PC-9 (cell line): ENCODE measurements at places on chromosomes 7 and 10.
A peak's percentile ranks its signal among the peaks of the same experiment; 100 is the strongest.

DNA sequence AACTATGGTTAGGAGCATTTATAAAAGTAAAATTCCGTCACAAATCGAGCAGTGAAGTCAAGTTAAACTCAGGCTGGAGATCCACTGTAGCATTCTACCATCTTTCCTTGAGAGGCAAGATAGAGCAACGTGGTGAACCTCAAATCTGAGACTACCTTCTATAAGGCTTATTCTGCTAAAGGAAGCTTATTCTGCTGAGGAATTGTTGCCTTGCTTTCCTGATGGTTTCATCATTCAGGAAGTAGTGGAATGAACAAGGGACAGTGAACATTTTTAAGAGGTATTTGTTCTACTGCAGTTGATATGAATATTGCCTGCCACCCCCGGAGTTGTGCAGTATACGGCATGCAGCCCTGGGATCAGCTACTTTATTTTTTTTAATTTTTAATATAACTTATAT lies 170.8 kb downstream of the VPS50 start:
- H3K4me1 ChIP-seq: no peaks in the 10 kb centered on the region
- H3K27ac ChIP-seq: no peak overlapping the region
- no peak overlapping the region for H3K4me3 ChIP-seq
- H3K36me3 ChIP-seq: no peaks in the 10 kb centered on the region
- no peak for DNase-seq
- no peaks in the 10 kb centered on the region for H3K27me3 ChIP-seq

DNA sequence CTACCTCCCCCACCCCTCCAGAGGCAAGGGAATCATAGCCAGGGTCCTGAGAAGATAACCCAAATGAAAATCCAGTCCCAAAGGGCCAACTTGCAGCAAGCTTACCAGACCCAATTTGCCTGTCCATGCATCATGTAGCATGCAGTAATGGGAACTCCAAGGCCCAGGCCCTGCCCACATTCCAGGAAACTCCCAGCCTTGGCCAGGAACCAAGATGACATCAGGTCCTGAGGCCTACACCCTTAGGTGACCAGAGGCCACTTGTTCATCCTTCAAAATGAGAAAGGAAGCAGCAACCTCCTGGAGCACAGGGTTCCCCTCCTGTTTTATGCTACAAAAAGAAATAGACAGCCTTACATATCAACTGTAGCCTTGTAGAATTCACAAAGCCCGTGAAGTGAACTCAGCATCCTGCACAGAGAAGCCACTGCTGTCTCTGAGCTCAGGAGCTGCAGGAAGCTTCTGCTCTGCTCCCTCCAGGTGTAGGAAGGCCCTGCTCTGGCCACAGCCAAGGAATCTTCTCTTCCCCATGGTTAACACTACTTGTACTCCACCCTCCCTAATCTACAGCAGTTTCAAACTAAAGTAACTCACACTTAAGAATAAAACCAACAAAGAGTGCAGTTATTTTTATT lies 30.3 kb upstream of the GRB10 start:
- H3K4me3 ChIP-seq: no peak overlapping the region
- H3K27me3 ChIP-seq: no peaks in the 10 kb centered on the region
- peak; percentile 87 for DNase-seq

- DNase-seq: no peak
- no peaks in the 10 kb centered on the region for H3K27me3 ChIP-seq
- H3K4me1 ChIP-seq: peaks cover 7% of the 10 kb centered on the region; the same call in 1 of the 2 replicates
- no peak overlapping the region for H3K27ac ChIP-seq
- H3K36me3 ChIP-seq: no peaks in the 10 kb centered on the region
These were observed 147.9 kb upstream of the FRMD4A start for GRCh38 chr10:14478604-14479003.

- H3K36me3 ChIP-seq: no peaks in the 10 kb centered on the region
- no peaks in the 10 kb centered on the region for H3K27me3 ChIP-seq
- DNase-seq: no peak
- no peak overlapping the region for H3K27ac ChIP-seq
- H3K4me3 ChIP-seq: no peak overlapping the region
These were observed 45.6 kb upstream of the DLG5 start for GRCh38 chr10:77972148-77972547.

- H3K27me3 ChIP-seq: no peaks in the 10 kb centered on the region
- DNase-seq: no peak
- peak overlapping the region; percentile 70; the same call in 1 of the 2 replicates for H3K27ac ChIP-seq
- H3K36me3 ChIP-seq: no peaks in the 10 kb centered on the region
- H3K4me3 ChIP-seq: no peak overlapping the region
- H3K4me1 ChIP-seq: peaks cover 23% of the 10 kb centered on the region
These were observed 509.5 kb downstream of the PLXNA4 start for GRCh38 chr7:132066761-132067171.

DNA sequence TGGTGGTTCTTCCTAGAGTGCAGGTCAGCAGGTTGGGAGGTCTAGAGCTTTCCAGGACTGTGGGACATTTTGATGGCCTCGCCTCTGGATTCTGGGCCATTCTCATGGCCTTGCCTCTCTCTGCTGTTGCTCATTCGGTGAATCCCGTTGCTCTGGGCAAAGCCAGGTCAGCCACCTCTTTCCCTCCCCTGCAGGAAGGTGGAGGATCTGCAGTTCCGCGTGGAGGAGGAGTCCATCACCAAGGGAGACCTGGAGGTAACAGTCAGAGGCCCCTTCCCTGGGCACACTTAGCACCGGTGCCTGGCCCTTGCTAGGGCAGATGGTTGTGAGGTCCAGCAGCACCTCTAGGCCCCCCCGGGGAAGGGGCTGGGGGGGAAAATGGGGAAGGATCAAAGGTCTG lies 74.9 kb downstream of the CLIP2 start:
- H3K4me3 ChIP-seq: no peak overlapping the region
- H3K36me3 ChIP-seq: no peaks in the 10 kb centered on the region
- no peaks in the 10 kb centered on the region for H3K27me3 ChIP-seq
- H3K27ac ChIP-seq: no peak overlapping the region

DNA sequence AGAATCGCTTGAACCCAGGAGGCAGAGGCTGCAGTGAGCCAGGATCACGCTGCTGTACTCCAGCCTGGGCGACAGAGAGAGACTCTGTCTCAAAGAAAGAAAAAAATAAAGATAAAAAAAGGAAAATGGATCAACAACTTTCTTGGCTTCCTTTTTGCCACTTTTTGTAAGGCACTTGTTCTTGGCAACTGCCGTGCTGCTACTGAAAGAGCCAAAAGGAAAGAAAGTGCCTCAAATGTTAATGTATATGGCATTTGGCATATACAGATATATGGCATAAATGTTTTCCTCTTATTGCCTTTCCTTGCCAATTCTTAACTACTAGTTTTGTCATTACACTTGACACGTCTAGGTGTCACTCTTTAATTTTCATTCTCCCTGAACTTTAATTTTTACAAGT lies 393.7 kb upstream of the LRGUK start:
- peaks cover 18% of the 10 kb centered on the region for H3K4me1 ChIP-seq
- no peak overlapping the region for H3K27ac ChIP-seq
- no peak overlapping the region for H3K4me3 ChIP-seq
- no peak for DNase-seq
- H3K27me3 ChIP-seq: no peaks in the 10 kb centered on the region

DNA sequence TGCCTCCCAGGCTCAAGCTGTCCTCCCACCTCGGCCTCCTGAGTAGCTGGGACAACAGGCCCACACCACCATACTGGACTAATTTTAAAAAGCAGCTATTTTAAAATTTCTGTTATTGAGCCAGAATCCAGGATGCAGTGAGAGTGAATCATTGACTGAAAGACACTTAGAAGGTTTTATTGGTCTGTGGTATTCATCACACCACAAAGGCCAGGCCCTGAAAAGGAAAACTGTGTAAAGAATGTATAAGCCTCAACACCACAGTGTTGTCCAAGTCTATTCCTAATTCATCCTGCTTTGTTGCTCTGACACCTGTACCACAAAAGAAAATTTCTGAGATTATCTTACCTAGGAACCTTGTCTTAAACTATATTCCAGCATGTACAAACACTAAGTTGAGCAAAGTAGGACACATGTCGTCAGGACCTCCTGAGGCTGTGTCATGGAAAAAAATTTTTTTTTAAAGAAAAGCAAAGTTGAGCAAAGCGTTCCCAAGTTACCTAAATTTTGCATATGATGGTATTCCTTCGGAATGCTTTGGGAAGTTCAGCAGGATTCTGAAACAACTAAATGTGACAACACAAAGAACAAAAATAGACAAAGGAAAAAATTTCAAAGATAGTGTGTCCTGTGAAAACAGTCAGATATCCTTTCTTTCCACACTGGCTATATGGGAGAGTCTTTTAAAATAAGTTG lies 129.6 kb upstream of the MKLN1 start:
- H3K4me3 ChIP-seq: no peak overlapping the region
- H3K4me1 ChIP-seq: peaks cover 31% of the 10 kb centered on the region
- H3K27me3 ChIP-seq: no peaks in the 10 kb centered on the region
- peak; percentile 59 for DNase-seq
- H3K27ac ChIP-seq: 0 out of 2 replicates have a peak overlapping the region, but pooled peaks have one; percentile 26

DNA sequence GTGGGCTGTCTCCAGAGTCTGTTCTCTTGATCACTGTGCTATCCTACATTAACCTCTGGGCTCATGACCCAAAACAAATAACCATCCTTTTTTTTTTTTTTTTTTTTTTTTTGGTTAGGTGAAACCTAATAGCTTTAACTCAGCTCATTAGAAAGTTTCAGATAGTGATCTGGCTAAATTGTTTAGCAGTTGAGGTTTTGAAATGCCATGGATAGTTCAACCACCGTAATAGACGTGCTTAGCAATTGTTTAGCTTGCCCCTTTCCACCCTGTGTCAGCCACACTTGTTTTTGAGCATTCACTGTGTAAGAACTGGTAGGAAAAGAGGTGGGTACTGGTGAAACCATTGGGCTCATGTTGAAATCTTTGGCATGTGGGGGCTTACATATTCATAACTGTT lies 3.8 kb downstream of the PLCE1 start:
- H3K27ac ChIP-seq: no peak overlapping the region
- no peaks in the 10 kb centered on the region for H3K36me3 ChIP-seq
- peak; percentile 38 for DNase-seq

DNA sequence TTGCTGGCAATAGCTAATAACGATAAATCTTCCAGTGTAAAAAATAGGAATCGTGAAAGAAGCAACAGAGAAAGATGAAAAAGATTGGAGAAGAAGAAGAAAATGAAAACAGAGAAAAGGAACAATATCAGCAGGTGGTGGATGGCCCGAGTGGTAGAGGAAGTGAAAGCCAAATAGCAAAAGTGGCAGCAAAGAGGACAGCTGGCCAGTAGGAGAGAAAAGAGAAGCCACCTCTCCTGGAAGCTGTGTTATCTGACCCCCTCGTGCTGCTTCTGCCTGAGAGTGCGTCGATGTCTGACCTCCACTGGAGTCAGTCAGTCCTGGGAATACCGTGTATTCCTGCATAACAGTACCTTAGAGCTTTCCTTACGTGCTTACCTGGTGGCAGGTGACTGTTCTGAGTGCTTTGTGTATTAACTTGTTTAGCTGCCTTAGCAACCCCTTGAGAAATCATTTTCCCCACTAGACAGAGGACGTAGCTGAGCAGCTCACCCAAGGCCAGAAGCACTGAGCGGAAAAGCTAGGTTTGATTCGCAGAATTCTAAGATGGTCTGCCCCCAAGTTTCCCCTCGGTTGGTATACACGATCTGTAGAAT lies 88.3 kb downstream of the CHN2 start:
- peaks cover 25% of the 10 kb centered on the region for H3K4me1 ChIP-seq
- no peak for DNase-seq
- H3K27me3 ChIP-seq: 0 out of 2 replicates have a peak, but pooled peaks cover 12% of the 10 kb centered on the region
- no peaks in the 10 kb centered on the region for H3K36me3 ChIP-seq
- no peak overlapping the region for H3K27ac ChIP-seq

- H3K4me1 ChIP-seq: no peaks in the 10 kb centered on the region
- H3K27me3 ChIP-seq: peaks cover 80% of the 10 kb centered on the region
- no peak overlapping the region for H3K4me3 ChIP-seq
These were observed 118.2 kb upstream of the DPP6 start for GRCh38 chr7:153934048-153934447.

- H3K27me3 ChIP-seq: no peaks in the 10 kb centered on the region
- no peaks in the 10 kb centered on the region for H3K36me3 ChIP-seq
- peak overlapping the region; percentile 81 for H3K27ac ChIP-seq
- H3K4me3 ChIP-seq: no peak overlapping the region
- peaks cover 27% of the 10 kb centered on the region for H3K4me1 ChIP-seq
- DNase-seq: no peak
These were observed 71.7 kb downstream of the PRLHR start for GRCh38 chr10:118523775-118524174.
